ENCODE measurements at places on chromosomes 2 and 18. TPM values are rescaled to one million over a fixed set of nuclear protein-coding genes. Genes with fewer than 3 reads are reported as not detected.

- DNase-seq, result no peak
Observed at GRCh38 chr18:56060967-56061541, 473.1 kb upstream of the TCF4 start.

- no peak for DNase-seq
Observed at GRCh38 chr2:31319406-31320175, 85.6 kb downstream of the EHD3 start.

GRCh38 chr2:232567721-232568120 lies 17.2 kb downstream of the EIF4E2 start:
- no peak for DNase-seq

DNA sequence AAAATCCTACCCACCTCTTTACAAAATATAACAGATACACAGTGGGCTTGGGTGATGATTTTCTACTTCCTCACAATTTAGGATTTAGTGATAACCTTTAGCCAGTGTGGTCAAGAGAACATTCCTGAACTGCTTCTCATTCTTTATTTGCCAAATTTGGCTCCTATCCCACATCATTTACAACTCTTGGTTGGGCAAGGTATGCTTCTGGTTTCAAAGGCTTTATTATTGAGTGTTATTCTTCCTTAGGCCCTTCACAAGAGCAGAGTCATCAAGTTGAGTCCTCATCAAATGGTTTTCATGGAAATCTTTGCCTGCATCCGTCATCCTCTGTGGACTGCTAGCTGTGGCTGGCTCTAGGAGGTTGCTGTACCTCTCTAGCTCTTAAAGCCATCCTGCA lies 472.0 kb upstream of the ETAA1 start:
- DNase-seq, result no peak

DNA sequence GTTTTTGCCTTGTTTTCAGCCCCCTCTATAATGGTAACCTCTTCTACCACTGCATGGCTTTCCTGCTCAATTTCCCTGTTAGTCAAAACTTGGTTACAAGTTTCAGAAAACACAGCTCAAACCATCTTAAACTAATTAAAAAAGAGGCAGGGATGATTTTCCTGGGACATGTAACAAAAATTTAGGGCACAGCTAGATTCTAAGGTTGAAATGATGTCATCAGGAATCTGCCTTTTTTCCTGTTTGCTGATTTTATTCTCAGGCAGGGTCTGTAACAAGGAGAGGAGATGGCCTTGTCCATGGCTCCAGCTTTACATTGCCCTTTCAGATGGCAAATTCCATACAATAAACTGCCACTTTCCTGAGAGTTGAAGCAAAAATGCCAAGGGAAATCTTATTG lies 157.9 kb upstream of the CREB1 start:
- no peak for DNase-seq

GRCh38 chr2:96772903-96773671 lies 12.4 kb downstream of the CNNM4 start:
- DNase-seq, result no peak

DNA sequence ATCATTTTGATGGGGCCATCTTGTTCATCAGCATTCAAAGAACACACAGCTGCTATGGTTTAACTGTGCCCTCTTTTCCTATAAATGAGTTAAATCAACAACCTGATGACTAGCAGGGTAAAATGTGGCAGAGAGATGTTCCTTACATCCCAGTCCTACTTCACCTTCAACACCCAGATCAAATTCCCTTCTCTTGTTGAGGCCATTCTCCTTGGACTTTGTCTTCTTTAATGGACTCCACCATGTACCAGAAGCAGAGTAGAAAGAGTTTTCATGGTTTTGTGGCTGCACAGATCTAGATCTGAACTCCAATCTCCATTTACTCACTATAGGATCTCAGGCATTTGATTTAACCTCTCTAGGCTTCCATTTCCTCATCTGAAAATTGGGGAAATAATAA lies 6.4 kb upstream of the UPP2 start:
- no peak for DNase-seq

DNA sequence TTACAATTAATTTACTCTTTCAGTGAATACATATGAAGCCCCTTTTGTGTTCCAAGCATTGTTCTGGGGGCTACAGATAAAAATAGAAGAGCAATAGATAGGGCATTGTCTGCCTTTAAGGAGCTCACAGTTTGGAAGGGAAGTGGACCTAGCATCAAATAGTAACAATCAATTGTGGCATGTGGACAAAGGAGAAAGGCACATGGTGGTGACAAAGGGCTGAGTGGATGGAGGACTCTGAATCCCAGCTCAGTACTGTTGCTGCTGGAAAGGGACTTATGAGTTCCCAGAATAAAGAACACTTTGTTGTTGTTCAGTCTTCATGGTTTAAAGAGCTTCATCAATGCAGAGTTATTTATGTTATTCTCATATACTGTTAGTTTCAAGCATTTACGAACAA lies 217.7 kb downstream of the HRH4 start:
- DNase-seq, result no peak

DNA sequence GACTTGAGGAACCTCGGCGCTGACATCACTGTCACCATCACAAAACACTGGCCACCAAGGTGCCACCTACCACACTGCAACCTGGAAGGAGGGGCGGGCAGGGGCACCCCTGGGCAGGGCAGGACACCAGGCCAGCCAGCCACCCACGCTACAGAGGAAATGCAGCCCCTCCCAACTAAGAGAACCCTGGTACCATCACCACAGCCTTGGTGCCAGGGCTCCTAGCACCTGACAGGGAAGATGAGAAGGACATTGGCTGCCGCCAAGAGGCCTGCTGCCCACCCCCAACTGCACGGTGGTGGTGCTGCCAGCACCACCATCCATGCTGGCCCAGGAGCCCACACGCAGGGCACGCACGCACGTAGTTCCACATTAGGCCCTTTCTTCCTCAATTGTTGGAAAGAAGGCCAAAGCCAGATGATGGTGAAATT lies 88.7 kb downstream of the HDAC4 start:
- no peak for DNase-seq

- DNase-seq, result no peak
Observed at GRCh38 chr2:72780477-72780876, 45.4 kb downstream of the EXOC6B start.

DNA sequence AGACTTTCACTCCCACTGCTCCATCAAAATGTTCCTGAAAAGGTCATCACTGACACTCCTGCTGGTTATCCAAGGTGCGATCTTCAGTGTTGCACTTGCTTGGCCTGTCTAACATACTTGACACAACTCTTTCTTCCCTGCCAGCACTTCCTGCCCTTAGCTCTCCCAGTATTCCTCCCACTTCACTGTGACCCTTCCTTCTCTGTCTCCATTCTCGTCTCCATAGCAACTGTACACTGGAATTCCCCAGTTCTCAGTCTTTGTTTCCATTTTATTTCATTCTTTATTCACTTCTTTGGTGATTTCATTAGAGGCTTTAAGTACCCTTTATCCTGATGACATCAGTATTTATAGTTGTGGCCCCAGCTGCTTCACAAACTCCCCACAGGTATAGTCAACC lies 333.0 kb downstream of the IRS1 start:
- DNase-seq, result no peak

DNA sequence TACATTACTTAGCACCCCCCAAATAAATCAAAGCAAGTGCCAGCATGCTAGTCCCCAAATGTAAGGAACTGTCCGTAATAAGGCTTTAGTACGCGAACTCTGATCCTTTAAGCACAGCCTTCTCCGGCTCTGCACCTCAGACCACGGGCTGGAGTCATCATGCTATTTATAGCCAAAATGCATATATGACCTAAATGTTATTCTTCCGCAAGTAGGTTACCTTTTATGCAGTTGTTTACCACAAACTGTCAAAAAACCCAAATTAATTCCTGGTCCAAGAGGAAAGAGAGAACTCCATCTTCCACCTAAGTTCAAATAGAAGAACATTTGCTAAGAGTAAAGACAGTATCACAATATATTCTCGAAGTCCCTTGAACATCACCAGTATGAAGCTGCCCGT lies 42.7 kb downstream of the ZNF516 start:
- DNase-seq, result no peak

DNA sequence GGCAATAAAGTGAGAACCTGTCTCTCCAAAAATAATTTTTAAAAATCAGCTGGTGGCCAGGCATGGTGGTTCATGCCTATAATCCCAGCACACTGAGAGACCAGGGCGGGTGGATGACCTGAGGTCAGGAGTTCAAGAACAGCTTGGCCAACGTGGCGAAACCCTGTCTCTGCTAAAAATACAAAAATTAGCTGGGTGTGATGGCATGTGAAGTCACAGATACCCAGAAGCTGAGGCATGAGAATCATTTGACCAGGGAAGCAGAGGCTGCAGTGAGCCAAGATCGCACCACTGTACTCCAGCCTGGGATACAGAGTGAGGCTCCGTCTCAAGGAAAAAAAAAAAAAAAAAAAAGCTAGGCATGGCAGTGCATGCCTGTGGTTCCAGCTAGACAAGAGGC lies 7.4 kb upstream of the GPR75 start:
- DNase-seq, result no peak

DNA sequence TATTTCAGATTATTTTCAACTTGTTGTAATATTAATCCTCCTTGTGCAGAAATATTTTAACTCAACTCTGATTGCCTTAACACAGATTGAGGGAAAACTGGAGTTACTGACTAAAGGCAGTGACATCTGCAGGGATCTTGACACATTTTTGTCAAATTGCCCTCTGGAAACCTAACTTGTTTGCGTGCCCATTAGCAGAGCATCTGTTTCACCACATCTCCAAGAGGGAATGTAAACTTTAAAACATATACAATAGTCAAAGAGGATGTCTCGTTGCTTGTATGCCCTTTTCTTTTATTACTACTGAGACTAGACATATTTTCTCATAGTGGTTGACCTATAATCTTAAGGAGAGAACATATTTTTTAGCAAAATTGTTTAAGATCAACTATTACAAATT lies 14.2 kb downstream of the INPP1 start:
- DNase-seq, result no peak

GRCh38 chr2:216519154-216519762 lies 20.6 kb downstream of the RPL37A start:
- DNase-seq, result peak; percentile 53

GRCh38 chr2:74414441-74414840 lies 7.0 kb downstream of the C2orf81 start:
- no peak for DNase-seq

GRCh38 chr2:177772529-177772928 lies 300.0 kb downstream of the PDE11A start:
- DNase-seq, result no peak

ZEB2 gene
- 148 TPM for total RNA-seq

UGT1A10 gene
- not detected for total RNA-seq

SPRED2 gene
- total RNA-seq, result 28.8 TPM
